Stimulated activated naive CD4-positive, alpha-beta T cell (primary cell): ENCODE measurements at places on chromosomes 12 and 14.

DNA sequence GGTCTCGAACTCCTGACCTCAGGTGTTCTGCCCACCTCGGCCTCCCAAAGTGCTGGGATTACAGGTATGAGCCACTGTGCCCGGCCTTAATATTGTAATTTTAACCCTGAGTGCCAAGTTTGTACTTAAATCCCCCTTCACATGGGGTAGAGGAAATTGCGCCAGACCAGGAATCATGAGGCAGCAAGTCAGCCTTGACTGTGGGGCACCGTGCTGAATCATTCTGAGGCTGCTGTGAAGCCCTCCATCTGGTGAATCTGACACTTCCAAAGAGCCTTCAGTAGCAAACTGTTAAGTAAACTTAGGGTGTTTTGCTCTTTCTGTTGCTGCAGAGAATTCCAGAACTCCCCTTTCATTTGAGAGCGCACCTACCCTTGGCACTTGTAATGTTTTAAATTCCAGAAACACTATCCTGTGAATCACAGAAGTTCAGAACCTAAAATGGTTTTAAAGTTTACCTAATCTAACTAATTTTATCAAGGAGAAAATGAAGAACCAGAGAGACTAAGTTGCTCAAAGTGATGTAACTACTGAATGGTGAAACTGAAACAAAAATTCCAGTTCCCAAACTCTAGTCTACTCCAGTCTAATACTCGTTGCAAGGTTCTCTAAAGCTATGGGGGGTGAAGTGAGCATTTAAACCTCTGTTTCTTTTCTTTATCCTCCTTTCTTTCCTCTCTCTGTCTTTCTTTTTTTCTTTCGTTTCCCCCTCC lies 7.5 kb downstream of the HEBP1 start:
- no peak for DNase-seq

GRCh38 chr12:52015532-52016041 lies 8.8 kb downstream of the TAMALIN start:
- DNase-seq, result no peak

DNA sequence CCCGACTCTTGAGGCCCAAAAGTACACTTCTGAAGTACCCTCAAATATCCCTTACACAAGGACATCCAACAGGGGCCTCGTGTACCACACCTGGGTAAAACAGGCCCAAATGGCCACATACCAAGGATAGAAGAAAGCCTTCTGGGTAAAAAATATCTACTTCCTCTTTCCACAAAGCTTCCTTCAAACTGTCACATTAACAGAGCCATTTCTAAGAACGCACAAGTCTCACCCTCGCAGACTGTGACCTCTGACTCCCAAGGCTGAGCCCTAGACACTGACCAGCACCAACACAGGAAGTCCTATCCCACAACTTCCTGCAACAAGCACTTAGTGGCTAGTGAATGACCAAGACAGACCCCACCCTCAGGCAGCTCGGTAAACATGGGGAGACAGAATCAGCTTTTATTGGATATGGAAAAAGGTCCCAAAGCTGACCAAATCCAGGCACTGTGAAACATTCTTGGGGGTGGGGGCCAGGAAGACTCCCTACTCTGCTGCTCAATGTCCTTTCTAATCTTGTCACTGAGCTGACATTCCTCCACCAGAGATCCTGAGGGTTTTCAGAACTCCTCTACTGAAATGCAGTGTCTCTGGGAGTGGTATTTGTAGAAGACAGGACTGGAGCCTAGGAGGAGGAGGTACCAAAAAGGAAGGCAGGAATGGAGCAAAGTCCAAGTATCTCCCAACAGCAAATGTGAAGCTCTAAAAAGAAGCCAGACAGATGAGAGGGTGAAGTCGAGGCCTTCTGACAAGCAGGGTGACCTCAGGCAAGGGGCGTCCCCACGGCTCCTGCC lies 15.9 kb downstream of the KCTD10 start:
- DNase-seq, result no peak

- no peak for DNase-seq
These were observed 1.4 kb upstream of the RDH11 start for GRCh38 chr14:67697006-67697405.

GRCh38 chr12:9742661-9743060 lies 9.8 kb upstream of the CLECL1 start:
- peak; percentile 25 for DNase-seq

DNA sequence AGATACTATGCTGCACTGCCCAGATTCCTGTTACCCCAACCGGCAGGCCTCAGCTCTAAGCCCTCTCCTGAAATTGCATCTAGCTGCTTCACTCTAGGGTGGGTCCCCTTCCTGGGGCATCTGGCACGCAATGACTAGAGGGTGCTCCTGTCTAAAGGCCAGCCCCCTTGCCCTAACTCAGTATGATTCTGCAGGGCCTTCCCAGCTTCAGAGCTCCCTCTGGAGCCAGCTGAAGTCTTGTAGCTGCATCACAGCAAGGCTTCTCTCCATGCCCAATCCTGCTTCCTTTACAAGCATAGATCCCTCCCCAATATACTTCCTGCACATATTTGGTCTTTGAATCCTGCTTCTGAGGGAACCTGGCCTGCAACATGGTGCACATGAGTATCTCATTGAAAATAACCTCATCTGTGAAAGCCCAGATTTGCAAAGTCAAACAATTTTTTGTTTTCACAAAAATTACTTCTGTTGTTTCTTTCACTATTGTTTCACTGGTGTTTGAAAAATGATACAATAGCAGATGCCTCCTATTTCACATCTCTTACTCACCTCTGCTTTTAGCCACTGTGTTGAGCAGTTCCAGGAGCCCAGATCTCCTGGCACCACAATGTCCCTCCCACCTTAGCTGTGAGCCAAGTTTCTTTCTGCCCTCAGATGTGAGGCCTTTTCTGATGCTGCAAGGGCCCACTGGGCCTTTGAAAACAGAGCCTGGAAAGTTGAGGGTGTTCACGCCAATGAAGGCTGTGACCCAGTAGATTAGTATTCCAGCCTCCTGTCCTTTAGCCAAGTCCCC lies 169.5 kb upstream of the EGLN3 start:
- no peak for DNase-seq

- no peak for DNase-seq
These were observed 66.7 kb downstream of the SMOC1 start for GRCh38 chr14:69945912-69946311.

- no peak for DNase-seq
These were observed 267.3 kb upstream of the SRRM4 start for GRCh38 chr12:118714051-118714460.

- no peak for DNase-seq
These were observed 105.8 kb downstream of the AVPR1A start for GRCh38 chr12:63045020-63045860.

DNA sequence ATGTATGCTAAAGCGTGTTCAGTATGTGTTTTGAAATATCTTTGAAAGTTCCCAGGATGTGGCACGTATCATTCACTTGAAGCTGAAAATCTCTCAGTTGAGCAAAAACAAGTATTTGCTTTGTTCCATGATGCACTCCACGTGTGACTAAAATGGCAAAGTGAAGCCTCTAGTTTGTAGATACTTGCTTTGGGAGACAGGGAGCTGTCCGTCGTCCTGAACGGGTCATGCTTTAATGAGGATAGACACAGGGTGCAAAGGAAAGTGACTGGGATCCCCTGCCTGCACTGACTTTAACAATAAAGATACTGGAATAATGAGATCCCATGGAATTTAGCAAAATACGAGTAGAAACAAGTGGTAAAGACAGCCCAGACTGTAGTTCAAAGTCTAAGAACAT lies 991.4 kb downstream of the NRXN3 start:
- DNase-seq, result no peak

DNA sequence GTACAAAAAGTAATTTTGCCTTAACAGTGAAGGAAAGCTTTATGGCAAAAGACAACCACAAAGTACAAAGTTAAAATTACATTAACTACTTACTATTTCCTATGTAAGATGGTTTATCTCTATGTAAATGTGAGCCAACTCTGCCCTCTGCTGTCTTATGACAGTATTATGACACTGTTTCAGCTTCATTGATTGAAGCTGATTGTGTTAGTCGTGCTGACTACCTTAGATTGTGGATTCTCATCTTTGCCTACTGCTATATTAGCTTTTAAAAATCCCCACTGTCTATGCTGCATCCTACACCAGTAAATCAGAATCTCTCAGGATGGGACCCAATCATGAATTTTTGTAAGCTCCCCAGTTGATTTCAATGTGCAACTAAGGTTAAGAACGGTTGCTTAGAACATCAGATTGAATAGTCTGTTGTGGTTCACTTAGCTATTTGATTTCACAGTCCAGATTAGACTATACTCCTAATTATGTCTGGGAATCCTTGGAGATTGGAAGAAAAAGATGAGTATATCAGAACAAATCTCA lies 12.2 kb upstream of the SPTB start:
- DNase-seq, result peak; percentile 2

- no peak for DNase-seq
These were observed 14.4 kb upstream of the SERPINA10 start for GRCh38 chr14:94307410-94307992.

DNA sequence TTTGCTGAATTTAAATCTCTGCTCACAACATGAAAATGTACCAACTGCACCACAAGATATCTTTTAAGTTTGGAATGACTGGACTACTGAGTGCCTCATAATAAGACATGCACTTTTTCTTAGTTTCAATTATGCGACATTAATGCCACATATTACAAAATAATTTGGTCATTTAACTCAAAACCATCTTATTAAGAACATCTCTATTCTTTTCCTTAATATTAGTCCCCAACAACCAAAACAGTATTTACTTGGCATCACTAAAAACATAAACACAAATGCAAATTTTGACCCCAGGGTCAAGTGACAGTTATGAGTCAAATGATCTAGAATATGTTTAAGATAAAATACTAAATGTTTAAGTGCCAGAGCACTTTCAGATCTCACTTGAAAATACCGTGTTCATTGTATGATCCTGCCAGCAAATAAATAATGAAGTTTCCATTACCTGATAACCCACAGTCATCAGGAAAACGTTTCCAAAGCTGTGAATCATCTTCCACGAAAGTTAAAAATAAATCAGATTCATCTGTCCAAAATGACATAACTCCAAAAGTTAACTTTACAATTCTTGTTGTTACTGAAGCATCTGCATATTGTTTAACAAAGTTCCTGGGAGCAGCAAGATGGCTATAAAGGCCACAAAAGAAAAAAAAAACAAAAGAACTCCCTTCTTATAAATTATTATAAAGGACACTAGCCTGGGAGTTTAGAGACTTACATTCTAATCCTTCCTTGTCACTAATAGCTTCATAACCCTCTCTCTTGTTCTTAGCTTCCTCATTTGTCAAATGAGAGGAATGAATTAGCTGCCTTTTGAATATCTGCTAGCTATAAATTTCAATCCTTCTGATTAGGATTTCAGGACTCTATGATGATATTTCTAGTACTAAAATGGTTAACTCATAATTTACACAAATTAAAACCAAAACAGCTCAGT lies 30.5 kb upstream of the AP4S1 start:
- DNase-seq, result no peak

- no peak for DNase-seq
These were observed 96.9 kb upstream of the FGD4 start for GRCh38 chr12:32302218-32303173.

GRCh38 chr14:35576260-35576659 lies 42.3 kb downstream of the INSM2 start:
- no peak for DNase-seq

- no peak for DNase-seq
These were observed 620.0 kb upstream of the LRFN5 start for GRCh38 chr14:40986655-40987054.

DNA sequence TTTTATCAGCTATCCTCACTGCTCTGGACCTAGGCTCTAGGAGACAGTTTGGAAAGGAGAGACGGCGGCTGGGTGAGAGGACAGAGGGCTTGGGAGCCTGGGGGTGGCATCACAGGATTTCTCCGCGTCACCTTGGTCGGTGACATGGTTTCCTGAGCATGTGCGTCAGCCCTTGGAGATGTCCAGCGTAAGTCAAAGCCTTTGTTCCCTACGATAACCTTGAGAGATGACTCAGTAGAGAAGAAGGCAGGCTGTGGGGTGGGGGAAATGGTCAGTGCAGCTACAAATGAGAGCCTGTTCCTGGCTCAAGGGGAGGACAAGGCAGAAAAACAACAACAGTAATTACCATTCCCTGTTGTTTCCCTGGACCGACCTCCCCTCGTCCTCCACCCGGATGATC lies 90.2 kb upstream of the TBX3 start:
- no peak for DNase-seq

DNA sequence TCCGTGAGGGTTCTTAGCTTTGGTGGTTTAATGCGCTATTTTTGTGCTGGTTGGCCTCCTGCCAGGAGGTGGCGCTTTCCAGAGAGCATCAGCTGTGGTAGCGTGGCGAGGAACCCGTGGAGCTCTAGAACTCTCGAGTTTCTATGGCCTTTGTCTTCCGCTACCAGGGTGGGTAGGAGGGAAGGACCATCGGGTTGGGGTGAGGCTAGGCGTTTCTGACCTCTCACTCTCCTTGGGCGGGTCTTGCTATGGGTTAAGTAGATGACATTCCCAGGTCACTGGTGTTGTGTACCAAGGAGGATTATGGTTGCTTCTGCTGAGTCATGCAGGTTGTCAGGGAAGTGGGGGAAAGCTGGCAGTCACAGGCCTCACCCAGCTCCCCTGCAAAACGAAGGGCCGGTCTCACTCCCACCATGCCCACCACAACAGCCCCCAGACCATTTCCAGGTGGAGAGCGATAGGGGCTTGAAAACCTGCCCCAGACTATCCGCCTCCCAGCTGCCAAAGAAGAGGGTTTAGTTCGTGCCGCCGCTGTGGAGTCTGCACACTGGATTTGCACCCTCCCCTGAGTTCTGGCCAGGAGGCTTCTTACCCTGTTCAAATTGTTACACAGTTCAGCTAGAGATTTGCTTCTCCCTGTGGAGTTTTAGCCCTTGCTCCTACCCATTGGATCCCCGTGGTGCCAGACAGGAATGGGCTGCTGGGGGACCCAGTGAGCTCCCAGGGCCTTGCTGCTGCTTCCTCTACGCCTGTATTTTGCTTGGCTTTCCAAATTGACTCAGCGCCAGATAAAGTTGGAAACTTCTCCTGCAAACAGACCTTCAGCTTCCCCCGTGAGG lies 21.9 kb downstream of the RNFT2 start:
- peak; percentile 8 for DNase-seq

DNA sequence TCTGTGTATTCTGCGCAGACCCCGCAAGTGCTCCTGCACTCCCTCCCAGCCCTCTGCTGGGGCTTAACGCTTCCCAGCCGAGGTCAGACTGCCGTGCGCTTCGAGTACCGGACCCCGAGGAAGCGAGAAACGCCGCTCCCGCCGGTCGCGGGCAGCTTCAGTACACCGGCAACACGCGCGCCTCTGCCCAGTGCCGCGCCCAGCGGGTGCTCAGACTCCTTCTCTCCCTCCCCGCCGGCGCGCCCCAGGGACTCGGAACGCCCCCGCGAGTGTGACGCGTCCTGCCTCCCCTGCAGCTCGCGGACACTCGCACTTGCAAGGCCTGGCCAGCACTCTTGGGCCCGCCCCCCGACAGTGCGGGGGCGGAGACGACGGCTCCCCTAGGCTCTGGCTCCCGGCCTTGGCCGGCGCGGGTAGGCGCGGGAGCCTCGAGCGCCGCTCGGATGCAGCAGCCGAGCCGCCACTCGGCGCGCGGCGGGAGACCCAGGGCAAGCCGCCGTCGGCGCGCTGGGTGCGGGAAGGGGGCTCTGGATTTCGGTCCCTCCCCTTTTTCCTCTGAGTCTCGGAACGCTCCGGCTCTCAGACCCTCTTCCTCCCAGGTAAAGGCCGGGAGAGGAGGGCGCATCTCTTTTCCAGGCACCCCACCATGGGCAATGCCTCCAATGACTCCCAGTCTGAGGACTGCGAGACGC lies at the start of gene PTGER2:
TSS of gene PTGER2 (plus strand) at position 410 of the 692 bp plus-strand sequence. CDS start at position 647, 237 bp downstream.
- peak; percentile 32 for DNase-seq

- DNase-seq, result no peak
These were observed 78.0 kb downstream of the B4GALNT3 start for GRCh38 chr12:537772-538171.

- no peak for DNase-seq
These were observed 6.5 kb downstream of the TTC7B start for GRCh38 chr14:90809530-90810312.
